ENCODE measurements at places on chromosomes 1 and 21.

- DNase-seq, result no peak
These were observed 2.4 kb downstream of the F11R start for GRCh38 chr1:161018631-161018930.

DNA sequence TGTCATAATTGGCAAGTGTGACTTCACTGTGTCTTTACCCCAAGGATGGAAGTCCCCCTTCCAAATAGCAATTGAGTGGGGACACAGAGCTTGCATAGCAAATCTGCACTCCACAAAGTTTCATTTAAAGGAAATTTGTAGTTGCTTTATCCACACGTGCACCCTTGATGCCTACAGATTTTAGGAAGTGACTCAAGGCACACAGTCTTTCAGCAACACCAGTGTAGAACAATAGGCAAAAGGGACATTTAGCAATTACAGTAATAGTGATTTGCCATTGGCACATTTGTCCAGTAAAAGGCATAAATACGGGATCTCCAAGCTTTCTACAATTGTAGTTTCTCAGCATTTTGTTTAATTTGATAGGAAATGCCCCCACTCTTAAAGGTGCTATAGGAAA lies 43.4 kb upstream of the KAZN start:
- DNase-seq, result no peak

DNA sequence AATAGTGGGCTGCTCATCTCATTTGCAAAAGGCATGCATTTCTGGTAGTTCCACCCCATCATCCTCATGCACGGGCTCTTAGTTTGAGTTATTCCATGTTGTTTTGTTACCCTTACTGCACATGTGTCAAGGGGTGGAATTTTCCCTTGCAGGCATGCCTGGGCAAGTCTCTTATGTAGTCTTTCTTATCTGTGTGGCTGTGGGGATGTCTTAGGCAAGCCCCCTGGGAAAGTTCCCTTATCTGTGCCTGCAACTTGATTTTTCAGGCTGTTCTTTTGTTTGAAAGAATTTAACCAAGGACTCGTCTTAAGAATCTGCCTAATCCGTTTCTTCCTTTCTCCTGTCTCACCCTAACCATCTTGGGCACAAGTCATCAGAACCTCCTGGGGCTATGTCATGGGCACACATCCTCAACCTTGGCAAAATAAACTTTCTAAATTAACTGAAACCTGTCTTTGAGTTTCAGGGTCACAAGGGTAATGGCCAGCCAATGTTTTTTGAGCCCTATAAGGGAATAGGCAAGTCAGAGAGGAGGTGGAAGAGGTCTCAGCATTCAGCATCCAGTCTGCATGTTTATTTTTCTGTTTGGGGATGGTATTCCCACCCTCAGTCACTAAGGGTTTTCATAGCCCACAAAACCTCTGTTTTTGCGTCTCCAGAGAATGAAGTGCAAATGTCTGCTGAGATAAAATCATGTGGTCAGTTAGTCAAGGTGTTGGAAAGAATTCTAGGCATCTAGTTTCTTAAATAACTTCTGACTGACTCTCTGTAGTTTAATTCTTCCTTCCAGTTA lies 579.7 kb downstream of the PLA2G4A start:
- DNase-seq, result no peak

- DNase-seq, result no peak
These were observed 166.9 kb downstream of the TOMM20 start for GRCh38 chr1:234961456-234962339.

- DNase-seq, result no peak
These were observed 25.1 kb downstream of the PLEKHM2 start for GRCh38 chr1:15709226-15709625.

DNA sequence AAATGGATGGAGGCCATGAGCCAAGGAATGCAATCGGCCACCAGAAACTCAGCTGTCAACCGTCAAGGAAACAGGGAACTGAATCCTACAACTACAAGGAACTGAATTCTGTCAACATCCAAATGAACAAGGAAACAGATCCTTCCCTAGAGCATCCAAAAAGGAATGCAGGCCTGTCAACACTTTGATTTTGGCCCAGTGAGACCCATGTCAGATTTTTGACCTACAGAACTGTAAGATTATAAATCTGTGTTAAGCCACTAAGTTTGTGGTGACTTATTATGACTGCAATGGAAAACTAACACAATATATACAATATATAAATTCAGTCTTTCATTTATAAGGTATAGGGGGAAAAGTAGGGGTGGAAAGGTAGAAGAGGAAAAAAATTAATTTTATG lies 55.3 kb downstream of the SHCBP1L start:
- DNase-seq, result no peak

Measured in kidney capillary endothelial cell (primary cell).